Frontal cortex (tissue), 4 donors: ENCODE measurements at places on chromosomes 1 and 21. TPM values are rescaled to one million over a fixed set of nuclear protein-coding genes. Genes with fewer than 3 reads are reported as not detected.

- DNase-seq, result no peak
Observed at GRCh38 chr1:54239035-54239383, 39.0 kb downstream of the MRPL37 start.

DNA sequence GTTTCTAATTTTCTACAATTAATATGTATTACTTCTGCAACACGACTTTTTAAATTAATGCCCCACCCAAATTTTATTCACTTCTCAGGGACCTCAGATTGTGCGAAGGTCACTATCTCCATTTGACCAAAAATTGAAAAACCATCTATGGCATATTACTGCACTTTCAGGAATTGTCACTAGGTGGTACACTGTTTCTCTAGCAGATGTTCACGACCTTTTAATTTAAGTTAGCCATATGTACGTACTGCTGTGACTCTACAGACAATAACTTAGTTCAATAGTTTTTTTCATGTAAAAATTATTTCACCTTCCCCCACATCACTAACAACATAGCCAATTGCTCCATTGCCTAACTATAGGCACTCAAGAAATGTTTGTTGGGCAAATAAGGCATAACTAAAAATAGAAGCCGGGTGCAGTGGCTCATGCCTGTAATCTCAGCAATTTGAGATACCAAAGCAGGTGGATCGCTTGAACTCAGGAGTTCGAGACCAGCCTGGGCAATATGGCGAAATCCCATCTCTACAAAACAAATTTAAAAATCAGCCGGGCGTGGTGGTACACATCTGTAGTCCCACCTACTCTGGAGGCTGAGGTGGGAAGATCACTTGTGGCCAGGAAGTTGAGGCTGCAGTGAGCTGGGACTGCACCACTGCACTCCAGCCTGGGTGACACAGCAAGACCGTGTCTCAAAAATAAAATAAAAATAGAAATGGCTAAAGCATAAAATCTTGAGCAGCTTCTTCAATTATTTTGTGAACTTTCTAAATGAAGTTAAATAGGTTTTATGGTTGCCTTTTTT is 75.7 kb upstream of the PKN2 start:
- DNase-seq, result no peak

ITLN2 gene
- total RNA-seq, result not detected

ERVH48-1 gene
- not detected for total RNA-seq

GRCh38 chr1:115539061-115539460 is 102.7 kb upstream of the VANGL1 start:
- DNase-seq, result no peak

DNA sequence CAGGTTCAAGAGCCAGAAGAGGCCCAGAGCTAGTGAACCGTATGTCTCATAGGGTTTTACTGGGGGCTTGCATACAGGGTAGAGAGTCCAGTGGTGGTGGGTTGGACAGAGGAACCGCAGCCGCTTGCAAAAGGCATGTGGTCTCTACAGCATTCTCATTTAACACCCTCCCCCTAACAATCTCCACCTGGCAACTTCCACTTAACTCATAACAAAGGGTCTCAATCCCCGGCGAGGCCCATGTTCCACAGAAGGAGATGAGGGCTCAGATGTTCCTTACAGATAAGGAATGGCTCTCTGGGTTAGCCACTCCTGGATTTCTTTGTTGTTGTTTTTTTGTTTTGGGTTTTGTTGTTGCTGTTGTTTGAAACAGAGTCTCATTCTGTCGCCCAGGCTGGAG is 106.1 kb downstream of the APP start:
- DNase-seq, result no peak

GRCh38 chr1:42305639-42306038 is 29.4 kb downstream of the FOXJ3 start:
- no peak for DNase-seq

- DNase-seq, result no peak
Observed at GRCh38 chr1:21332554-21333311, 42.5 kb upstream of the ECE1 start.

LY9 gene
- not detected for total RNA-seq
